ENCODE measurements at places on chromosomes 2 and 18.

DNA sequence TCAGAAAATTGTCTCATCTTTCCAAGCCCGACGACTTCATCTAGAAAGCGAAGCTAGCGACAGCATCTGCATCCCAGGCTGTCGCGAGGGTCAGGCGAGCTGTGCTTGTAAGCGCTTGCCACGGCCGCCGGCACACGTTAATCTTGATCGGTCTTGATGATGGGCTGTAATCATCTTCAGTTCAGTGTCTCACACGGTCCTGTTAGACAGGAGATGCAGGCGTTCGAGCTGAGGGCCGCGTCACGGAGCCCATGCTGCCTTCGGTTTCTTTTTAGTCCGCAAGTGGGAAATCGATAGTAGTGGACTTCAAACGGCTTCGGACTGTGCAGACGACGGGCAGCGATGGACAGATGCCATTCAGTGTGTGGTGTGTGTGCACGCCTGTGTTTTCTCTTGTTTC, 43.6 kb downstream of the ADI1 start:
- no peak for DNase-seq

DNA sequence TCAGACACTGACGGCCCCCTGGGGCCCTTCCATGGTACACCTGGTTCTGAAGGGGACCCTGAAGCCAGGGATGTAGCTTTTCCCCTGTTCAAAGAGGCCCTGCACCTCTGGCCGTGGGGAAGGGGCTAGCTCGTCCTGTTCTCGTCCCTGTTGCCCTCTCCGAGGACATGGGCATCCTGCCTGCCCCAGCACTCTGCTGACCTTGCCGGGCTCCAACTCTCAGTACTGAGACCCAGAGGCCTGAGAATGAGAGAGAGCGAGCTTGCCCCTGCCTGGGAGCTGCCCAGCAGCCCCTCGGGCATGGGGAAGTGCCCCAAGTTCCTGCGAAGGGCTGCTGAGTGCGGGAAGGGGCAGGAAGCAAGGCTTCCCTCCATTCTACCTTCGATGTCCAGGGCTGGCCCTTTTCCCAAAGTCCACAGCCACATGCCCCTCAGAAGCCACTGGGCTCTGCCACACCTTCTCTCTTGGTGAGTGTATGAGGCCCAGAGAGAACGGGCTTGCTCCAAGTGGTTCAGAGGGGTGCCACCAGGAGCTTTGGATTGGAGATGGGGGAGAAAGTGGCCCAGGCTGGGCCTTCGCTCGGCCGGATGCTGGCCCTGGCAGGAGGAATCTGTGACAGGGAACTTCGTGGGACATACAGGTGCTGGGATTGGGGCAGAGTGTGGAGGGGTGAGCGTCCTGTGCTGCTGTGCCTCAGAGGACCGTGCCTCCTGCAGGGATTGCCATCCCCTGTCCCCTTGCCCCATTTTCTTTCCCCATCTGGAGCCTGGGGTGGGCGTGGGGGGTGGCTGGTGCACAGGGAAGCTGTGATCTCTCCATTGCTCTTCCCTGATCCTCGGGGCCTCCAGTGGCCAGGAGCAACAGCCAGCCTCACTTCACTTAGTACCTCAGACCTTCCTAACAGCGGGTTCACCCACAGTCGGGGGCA, 50.8 kb downstream of the KCNIP3 start:
- no peak for DNase-seq

- DNase-seq: peak; percentile 60
Measured at GRCh38 chr2:41782306-41783158, 265.3 kb upstream of the PKDCC start.

- no peak for DNase-seq
Measured at GRCh38 chr18:79955302-79956075, 4.0 kb upstream of the SLC66A2 start.

DNA sequence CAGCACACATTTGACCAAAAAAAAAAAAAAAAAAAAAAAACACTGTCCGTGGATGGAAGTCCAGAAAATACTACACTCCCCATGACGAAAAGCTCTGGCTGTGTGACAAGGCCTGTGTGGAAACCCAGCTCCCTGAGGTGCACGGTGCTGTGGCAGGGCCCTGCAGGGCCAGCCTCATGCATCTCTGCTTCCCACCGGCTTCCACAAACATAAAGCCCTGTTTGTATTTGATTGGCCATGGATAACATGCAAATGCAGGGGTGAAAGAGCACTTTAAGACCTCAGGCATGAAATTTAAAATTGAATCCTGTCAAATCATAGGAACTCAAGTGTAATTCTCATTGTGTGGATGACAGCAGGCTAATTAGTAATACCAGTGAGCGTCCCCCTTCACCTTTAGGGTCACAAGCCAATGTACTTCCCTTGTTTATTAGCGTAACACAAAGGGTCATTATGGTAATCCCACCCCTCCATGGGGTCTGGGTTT, 757.2 kb downstream of the GALR1 start:
- DNase-seq: no peak

GRCh38 chr2:11617984-11618707, 51.8 kb downstream of the NTSR2 start:
- no peak for DNase-seq

- no peak for DNase-seq
Measured at GRCh38 chr18:8329186-8329771, 280.0 kb upstream of the RAB12 start.

DNA sequence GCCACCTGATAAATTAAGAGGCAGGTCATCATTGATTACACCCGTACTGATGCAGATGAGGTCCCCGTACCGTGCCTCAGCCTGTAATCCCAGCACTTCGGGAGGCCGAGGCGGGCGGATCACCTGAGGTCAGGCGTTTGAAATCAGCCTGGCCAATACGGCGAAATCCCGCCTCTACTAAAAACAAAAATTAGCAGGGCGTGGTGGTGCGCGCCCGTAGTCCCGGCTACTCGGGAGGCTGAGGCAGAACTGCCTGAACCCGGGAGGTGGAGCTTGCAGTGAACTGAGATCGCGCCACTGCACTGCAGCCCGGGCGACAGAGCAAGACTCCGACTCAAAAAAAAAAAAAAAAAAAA, 683 bp upstream of the ENOSF1 start:
- DNase-seq: no peak

DNA sequence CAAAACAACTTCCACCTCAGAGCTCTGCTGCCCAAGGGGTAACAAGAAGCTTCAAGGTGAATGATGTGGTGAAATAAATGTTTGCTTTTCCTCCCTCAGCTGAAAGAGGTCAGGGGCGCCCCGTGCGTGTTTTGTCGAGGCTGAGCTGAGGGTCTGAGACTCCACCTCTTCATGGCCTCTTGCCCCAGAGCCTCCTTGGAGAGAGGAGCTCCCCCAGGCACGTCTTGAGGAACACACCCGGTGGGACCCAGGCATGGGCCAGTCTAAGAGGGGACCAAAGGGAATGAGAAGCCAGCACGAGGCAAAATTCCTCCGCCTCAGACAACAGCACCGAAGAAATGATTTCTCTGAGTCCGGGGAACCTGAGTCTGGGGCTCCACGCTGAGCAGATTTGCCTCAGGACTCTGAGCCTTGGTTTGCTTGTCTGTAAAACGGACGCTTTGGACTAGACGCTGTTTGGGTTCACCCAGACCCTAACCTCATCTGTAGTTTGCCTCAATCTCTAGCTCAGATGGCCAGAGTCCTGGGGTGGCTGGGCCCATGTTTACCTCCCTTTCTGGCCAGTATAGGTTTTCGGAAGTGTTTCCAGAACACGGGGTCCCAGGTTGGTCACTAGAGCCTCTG, 56.4 kb upstream of the ODC1 start:
- no peak for DNase-seq

DNA sequence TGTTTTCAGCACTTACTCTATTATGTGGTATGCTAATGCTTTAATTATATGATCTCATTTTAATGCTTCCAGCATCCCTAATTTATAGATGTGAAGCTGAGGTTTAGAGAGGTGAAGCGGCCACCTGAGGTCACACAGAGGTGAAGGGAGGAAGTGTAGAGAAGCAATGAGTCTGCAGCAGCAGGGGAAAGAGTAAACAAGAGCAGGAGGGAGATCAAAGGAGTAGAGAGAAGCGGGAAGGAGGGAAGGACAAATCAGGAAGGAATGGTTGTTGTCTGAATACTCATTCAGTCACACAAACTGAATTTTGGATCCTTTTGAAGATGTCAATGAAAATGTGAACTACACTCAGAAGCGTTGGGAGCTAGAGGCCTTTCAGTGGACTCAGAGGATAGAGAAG, 130.0 kb downstream of the CPS1 start:
- DNase-seq: no peak

- DNase-seq: peak; percentile 22
Measured at GRCh38 chr2:7014174-7014640, 97.0 kb downstream of the RNF144A start.

GRCh38 chr18:28115149-28115550, 61.8 kb downstream of the CDH2 start:
- DNase-seq: no peak

GRCh38 chr18:22572341-22572740, 154.6 kb upstream of the CTAGE1 start:
- DNase-seq: no peak

- no peak for DNase-seq
Measured at GRCh38 chr2:191957996-191958860, 111.3 kb upstream of the CAVIN2 start.

- DNase-seq: no peak
Measured at GRCh38 chr18:55073116-55073515, 113.9 kb upstream of the CCDC68 start.

GRCh38 chr18:10101729-10102128, 187.9 kb downstream of the VAPA start:
- no peak for DNase-seq

DNA sequence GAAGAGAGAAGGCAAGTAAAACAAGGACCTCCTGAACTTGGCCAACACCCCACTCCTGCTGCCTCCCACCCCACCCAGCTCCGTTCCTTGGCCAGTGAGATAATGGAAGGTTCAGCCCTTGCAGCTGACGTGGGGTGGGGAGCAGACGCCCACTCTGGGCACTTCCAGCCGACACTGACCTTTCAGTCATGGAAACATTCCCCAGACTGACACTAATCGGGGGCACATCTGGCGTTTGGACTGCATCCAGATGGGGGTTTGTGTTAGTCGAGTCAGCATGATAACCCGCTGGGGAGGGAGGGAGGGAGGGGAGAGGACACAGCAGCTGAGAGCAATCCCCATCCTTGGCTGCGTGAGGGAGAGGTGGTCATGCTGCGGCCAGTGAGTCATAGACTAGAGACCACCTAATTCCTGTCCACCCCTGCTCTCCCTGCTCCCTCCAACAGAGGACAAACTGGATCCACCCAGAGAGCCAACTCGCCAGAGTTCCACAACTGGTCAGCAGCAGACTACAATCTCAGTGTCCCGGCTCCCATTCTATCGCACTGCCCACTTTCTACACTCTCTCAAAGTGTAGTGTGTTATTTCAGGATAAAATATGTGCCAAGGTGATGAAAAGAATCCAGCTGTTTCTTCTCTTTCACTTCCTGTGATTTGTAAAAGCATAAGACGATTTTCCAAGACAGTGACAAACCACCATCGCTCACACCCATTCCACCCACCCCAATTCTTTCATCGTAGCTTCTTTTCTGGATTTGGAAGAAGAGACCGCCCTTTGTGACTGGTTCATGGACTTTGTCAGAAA, 115.4 kb upstream of the PKDCC start:
- DNase-seq: peak; percentile 80

- no peak for DNase-seq
Measured at GRCh38 chr2:150878356-150878755, 383.3 kb downstream of the RBM43 start.
